ENCODE measurements at places on chromosomes 1 and 21.

- DNase-seq: no peak
These were observed 3.6 kb downstream of the CAP1 start for GRCh38 chr1:40044110-40044509.

DNA sequence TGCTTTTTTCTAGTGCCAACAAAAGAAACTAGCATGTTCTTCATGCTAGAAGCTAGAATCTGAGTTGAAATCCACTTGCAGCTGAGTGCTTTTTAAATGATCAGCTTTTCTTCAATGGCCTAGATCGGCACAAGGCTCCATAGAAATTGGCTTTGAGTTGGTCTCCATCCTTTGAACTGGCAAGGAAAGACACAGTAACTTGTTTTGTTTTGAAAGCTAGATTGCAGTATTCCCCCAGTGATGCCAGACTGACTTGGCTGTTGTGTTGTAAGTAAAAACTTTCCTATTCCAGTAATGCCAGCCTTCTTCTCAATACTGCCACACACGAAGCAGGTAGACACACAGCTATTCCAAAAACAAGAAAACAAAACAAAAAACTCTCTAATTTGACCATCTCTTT is 139.1 kb downstream of the FMN2 start:
- no peak for DNase-seq

GRCh38 chr1:35854989-35855700 is 27.9 kb upstream of the AGO1 start:
- DNase-seq: no peak

- no peak for DNase-seq
These were observed 23.8 kb downstream of the PIP5K1A start for GRCh38 chr1:151222130-151222529.

DNA sequence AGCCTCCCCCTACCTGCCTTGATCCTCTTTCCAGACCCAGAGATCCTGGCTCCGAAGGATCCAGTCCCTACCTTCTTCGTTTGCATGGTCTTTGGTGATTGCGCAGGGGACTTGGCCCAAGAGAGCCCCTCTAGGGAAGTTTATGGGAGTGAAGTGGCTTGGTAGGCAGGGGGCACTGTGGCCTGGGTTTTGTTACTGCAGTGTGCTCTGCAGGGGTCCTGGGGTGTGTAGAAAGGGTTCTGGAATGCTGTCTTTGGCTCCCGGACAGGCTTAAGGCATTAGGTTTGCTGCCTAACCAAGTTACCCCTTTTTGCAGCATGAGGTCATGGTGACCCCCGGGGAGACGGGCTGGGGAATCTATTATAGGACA is 3.8 kb downstream of the ATP8B2 start:
- DNase-seq: no peak

DNA sequence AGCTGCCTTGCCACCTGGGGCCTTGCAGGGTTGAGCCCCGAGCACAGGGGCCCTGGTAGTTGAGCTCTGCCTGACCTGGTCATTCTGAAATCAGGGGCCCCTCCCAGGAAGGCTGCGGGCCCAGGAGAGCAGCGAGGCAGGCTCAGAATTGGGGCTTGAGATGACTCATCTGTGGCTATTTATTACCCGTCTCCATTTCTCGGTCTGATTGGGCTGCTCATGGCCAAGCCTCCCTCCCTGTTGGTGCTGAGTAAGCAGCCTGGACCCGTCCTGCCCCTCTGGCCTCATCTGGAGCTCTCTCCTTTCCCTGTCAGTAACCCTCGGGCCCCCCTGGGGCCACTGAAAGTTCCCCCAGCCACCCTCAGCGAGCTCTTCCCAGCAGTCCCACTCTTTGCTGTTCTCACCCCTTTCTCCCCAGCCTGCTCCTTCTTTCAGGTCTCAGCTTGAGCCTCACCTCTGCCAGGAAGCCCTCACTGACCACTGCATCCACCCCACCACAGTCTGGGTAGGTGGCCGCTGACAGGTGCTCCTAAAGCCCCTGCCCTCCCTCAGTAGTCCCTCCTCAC is 11.0 kb upstream of the TNFRSF8 start:
- no peak for DNase-seq

- DNase-seq: no peak
These were observed 3.2 kb downstream of the SLC2A1 start for GRCh38 chr1:42955311-42956063.

DNA sequence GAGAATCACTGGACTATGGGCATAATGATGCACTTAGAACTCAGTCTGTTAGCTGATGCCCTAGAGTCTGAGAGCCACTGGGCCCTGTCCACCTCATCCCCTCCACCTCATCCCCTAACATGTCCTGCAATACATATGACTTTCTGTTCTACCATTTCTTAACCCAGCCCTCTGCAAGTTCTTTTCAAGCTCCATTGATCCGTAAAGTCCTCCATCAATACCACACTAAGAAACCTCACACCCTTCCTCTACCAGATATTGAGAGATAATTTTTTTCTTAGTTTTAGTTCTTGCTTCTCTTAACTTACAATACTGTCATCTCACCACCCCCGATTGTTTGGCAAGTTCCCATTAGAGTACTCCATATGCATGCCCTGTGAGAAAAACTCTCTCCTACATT is 22.1 kb downstream of the FCRL4 start:
- DNase-seq: no peak

- no peak for DNase-seq
These were observed 105.2 kb downstream of the PCP4 start for GRCh38 chr21:39972471-39972870.

GRCh38 chr1:205597691-205598314 is 34.0 kb downstream of the ELK4 start:
- no peak for DNase-seq

GRCh38 chr1:178733972-178734371 is 8.9 kb downstream of the RALGPS2 start:
- DNase-seq: no peak
